ENCODE measurements at places on chromosomes 11 and 22. TPM values are rescaled to one million over a fixed set of nuclear protein-coding genes. Genes with fewer than 3 reads are reported as not detected.

The UCP3 gene
- 0.80 TPM for polyA plus RNA-seq

The CCDC73 gene
- polyA plus RNA-seq = not detected

The C2CD3 gene
- 11.1 TPM for polyA plus RNA-seq

The RAB36 gene
- polyA plus RNA-seq = 4.0 TPM

The ANAPC15 gene
- 84.2 TPM for polyA plus RNA-seq

The CENPM gene
- 31.3 TPM for polyA plus RNA-seq

The ASRGL1 gene
- polyA plus RNA-seq = 1.0 TPM

The OR52E1 gene
- polyA plus RNA-seq = not detected

The MMP13 gene
- not detected for polyA plus RNA-seq

The IGSF9B gene
- polyA plus RNA-seq = 0.13 TPM

The SPTBN2 gene
- 0.41 TPM for polyA plus RNA-seq

The AQP11 gene
- 1.1 TPM for polyA plus RNA-seq

The KRTAP5-1 gene
- not detected for polyA plus RNA-seq

The MS4A7 gene
- polyA plus RNA-seq = not detected

The SLC2A11 gene
- polyA plus RNA-seq = 6.6 TPM

The STX5 gene
- polyA plus RNA-seq = 43.1 TPM

The SAA4 gene
- not detected for polyA plus RNA-seq

The MRGPRD gene
- not detected for polyA plus RNA-seq

The DEUP1 gene
- polyA plus RNA-seq = not detected

The MMP8 gene
- 0.11 TPM for polyA plus RNA-seq

The OR6A2 gene
- not detected for polyA plus RNA-seq

The SLC22A25 gene
- polyA plus RNA-seq = not detected

The AIFM3 gene
- 0.09 TPM for polyA plus RNA-seq

The SHANK3 gene
- polyA plus RNA-seq = 1.5 TPM

The HIKESHI gene
- 49.4 TPM for polyA plus RNA-seq

The LIF gene
- 203 TPM for polyA plus RNA-seq

The KIRREL3 gene
- polyA plus RNA-seq = 15.9 TPM

The DEFB131B gene
- not detected for polyA plus RNA-seq

The PLEKHB1 gene
- 0.86 TPM for polyA plus RNA-seq

The LAYN gene
- polyA plus RNA-seq = 118 TPM

The PGA3 gene
- polyA plus RNA-seq = not detected

The PARVG gene
- polyA plus RNA-seq = not detected

The CYTH4 gene
- polyA plus RNA-seq = 0.85 TPM

The BCO2 gene
- 0.20 TPM for polyA plus RNA-seq

The KRTAP5-11 gene
- polyA plus RNA-seq = not detected

The OR4D6 gene
- not detected for polyA plus RNA-seq

The MMP1 gene
- 166 TPM for polyA plus RNA-seq

The VPREB1 gene
- polyA plus RNA-seq = not detected

The SYT9 gene
- not detected for polyA plus RNA-seq

The OR10D3 gene
- not detected for polyA plus RNA-seq

The AMOTL1 gene
- 18.4 TPM for polyA plus RNA-seq

The SCUBE2 gene
- polyA plus RNA-seq = 0.53 TPM

The MS4A14 gene
- not detected for polyA plus RNA-seq

The OSBP2 gene
- polyA plus RNA-seq = 2.2 TPM

The CCDC81 gene
- polyA plus RNA-seq = 3.1 TPM

The HEPACAM gene
- polyA plus RNA-seq = 0.03 TPM

Data from IMR-90 (cell line).